Hepatocyte (in vitro differentiated cells): ENCODE measurements at places on chromosomes 11 and 22. TPM values are rescaled to one million over a fixed set of nuclear protein-coding genes. Genes with fewer than 3 reads are reported as not detected.
A peak's percentile ranks its signal among the peaks of the same experiment; 100 is the strongest.

DNA sequence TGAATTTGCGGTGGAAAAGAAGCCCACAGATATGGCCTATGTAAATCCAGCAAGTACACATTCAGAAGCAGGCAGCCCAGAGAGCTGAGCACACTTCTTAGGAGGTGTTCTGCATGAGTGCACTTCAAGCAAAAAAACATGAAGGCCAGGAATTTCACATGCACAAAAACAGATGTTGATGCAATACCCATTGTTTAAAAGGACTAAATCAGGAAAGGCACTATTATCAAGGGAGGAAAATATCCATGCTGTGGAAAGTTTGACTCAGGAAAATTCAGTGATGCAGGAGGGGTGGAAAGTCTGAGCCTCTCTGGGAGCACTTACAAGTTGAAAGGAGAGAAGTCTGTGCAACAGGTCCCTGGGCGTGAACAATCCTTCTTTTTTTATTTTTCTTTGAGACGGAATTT is 15.8 kb upstream of the CARS1 start:
- DNase-seq = no peak

GRCh38 chr11:16880184-16880801 is 133.9 kb downstream of the PLEKHA7 start:
- DNase-seq = no peak

- no peak for DNase-seq
Observed at GRCh38 chr11:132220474-132220873, 850.1 kb downstream of the NTM start.

- DNase-seq = no peak
Observed at GRCh38 chr22:20244691-20245576, 23.2 kb downstream of the RTN4R start.

DNA sequence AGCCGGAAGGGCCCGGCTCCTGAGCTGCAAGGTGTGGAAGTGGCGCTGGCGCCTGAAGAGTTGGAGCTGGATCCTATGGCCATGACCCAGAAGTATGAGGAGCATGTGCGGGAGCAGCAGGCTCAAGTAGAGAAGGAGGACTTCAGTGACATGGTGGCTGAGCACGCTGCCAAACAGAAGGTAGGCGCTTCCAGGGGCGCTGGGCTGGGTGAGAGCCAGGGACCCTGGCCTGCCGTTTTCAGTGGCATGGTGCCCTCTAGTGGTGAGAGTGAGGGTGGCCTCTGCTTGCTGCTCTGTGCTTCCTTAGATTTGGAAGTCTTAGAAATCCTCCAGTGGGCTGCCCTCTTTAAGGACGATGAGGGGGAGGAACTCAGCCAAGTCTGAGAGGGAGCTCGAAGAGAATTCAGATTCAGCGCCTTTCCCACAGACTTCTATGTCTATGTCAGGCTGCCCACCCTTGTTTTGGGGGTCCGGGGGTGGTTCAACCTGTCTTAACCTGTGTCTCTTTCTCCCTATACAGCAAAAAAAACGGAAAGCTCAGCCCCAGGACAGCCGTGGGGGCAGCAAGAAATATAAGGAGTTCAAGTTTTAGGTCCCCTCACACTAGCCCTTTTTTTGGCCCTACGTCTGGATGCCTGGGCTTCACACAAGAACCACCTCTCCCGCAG is 1.8 kb upstream of the PACS1 start:
- peak; percentile 86 for DNase-seq

DNA sequence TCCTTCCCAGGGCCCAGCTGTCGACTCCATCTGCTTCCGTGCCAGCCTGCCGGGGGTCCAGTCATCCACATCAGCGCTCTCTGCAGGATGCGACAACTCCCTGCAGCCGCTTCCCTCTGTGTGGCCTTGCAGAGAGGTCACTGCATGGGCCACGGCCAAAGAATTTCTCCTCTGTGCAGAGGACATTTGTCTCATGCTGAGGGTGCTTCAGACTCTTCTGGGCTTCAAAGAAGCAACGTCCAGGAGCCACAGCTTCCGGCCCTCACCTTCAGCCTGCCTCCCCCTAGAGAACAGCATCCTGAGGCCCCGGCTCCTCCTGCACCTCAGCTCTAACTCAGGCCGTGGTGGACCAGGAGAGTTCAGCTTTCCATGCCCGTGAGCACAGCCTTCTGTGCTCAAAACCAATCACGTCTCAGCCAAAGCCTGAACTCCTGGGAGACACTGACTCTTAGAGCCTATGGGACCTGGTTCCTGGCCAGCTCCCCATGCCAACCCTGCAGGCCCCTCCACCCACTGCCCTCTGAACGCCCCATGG is 258.9 kb downstream of the BRD1 start:
- no peak for DNase-seq

DNA sequence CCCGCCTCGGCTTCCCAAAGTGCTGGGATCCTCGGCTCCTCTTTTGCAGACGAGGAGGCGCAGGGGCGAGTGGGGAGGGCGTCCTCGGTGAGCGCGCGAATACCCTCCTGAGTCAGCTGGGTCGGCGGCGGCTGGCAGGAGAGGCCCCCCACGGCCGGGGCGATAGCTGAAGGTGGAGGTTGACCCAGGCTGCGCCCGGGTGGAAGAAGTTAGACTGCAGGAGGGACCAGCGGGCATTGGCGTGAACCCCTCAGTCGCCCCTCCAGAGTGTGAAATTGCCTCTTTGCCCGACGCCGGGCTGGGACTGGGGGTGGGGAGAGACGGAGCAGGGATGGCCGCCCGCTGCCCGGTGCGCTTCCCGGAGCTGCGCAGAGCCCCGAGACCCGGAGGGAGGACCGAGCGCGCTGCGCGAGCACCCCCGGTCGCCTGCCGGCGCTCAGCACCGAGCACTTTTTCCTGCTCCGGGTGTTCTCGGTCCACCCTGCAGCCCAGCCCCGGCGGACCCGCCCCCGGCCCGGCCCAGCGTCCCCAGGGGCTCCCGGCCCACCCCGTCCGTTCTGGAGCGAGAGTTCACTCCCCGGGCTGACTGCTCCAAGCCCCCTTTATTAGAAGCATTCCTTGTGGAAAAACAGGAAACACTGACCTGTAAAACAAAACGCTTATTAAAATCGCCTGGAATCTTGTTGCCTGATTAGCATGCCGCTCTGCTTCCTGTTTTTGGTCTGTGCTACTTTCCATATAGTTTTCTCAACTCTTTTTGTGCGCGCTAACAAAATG is 13.7 kb upstream of the CPT1A start:
- DNase-seq = peak; percentile 75

GRCh38 chr11:104694259-104695064 is 203.8 kb downstream of the CASP12 start:
- DNase-seq = peak; percentile 26

- peak; percentile 71 for DNase-seq
Observed at GRCh38 chr11:10540546-10540914, 457 bp downstream of the RNF141 start.

- DNase-seq = no peak
Observed at GRCh38 chr22:21569459-21570170, 2.1 kb downstream of the UBE2L3 start.

GRCh38 chr22:45996241-45997076 is 19.5 kb upstream of the WNT7B start:
- DNase-seq = no peak

DNA sequence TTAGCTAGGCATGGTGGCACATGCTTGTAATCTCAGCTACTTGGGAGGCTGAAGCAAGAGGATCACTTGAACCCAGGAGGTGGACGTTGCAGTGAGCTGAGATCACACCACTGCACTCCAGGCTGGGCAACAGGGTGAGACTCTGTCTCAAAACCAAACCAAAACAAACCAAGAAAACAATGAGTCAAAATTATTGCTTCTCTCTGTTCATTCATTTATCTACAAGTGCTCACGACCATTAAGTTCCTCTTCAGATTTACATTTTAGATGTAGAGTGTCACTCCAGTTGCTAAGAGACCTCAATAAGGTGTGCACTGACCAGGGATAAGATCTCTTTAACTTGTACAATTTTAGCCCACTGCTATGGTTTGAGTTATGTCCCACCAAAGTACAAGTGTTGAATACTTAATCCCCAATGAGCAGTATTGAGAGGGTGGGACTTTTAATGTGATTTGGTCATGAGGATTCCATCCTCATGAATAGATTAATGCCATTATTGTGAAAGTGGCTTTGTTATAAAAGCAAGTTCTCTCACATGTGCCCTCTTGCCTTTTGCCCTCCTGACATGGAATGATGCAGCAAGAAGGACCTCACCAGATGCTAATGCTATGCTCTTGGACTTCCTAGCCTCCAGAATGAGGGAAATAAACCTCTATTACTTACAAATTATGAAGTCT is 7.8 kb downstream of the HNRNPUL2 start:
- DNase-seq = no peak

DNA sequence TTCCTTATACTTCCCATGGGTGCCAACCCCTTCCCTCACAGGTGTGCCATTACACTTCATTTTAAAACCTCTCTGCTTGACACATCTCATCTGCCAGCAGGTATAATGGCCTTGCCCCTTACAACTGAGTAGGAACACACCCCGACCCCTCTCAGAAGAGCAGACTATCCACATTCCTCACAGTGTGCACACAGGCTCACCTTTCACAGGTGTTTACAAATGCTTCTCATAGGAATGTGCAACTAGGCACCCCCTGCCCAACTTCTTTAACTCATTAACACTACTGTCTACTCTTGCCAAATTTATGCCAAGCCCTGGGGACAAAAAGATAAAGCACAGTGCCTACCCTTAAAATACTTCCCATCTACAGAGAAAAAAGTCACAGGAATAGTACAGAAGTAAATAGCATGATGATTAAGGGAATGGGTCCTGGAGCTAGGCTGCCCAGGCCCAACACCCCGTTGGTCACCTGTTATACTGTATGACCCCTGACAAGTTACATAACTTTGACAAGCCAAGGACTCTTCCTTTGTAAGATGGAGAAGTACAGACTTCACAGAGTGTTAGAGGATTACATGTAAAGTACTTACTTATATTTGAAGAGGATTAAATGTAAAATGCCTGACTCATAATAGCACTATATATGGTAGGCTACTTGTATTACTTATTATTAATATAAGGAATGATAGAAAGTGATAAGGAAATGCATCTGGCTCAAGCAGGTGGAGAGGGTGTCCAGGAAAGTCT is 15.2 kb downstream of the TRIM3 start:
- no peak for DNase-seq

Gene ZP1
- polyA plus RNA-seq = 0.32 and 1.6 TPM in 2 replicates

DNA sequence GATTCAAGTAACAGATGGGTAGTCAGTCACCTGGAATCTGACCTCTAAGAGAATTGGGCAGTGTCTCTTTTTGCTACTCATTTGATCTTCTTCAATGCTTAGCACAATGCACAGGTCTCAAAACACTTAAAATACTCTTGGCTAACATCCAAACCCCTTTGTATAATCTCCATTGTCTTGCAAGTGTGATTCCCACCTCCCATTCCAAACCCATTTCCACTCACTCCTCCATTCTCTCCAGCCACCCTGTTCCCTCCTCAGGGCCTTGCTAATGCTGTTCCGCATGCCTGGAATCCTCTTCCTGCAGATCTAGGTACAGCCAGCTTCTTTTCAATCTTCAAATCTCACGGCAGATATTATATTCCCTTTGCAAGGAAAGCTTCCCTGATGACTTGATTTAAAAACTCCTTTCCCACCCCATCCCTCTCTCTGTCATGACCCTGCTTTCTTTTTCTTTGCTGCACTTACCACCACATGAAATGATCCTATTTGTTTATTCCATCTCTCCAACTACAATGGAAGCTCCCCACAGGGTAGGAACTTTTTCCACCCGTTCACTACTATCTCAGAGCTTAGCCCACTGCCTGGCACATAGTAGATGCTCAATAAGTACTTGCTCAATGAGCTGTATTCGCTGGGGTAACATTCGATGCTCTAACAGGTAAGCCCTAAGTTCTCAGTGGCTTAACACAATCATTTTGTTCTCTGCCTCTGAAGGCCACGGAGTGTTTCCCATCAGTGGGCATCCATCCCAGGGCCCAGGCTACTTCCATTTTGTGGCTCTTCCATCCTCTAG is 121.7 kb downstream of the MN1 start:
- no peak for DNase-seq

DNA sequence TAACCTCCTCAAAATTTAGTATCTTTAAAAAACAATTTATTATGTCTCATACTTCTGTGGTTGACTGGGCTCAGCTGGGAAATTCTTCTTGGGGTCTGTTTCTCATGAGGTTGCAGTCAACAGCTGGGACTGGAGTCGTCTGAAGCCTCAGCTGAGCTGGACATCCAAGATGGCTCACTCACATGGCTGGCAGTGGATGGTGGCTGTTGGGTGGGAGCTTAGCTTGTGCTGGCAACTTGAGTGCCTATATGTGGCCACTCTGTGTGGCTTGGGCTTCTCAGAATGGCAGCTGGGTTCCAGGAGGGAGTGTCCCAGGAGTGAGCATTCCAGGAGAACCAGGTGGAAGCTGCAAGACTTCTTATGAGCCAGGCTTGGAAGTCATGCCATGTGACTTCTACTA is 13.2 kb downstream of the THY1 start:
- no peak for DNase-seq

Gene DEPDC7
- 12.1 and 12.5 TPM in 2 replicates for polyA plus RNA-seq

GRCh38 chr11:68709062-68709461 is 24.7 kb downstream of the GAL start:
- DNase-seq = no peak

DNA sequence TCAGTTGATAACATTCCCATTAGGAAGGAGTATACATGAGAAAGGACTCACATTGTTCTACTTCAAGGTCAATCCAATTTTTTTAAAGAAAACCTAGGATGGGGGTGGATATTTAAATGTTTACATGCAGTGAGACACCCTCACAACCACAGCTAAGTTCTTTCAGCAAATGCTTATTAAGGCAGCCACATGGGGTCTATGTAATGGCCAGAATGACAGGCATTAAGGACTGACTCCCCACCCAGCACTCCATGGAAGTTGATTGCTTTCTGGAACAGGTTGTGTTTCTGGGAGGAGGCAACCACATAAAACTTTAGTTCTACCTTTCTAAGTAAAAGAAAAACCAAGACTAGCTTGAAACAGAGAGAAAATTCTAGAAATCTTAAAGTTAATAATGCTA is 662.0 kb upstream of the CCDC90B start:
- DNase-seq = no peak

GRCh38 chr11:7696424-7696823 is 9.9 kb downstream of the OVCH2 start:
- DNase-seq = no peak

Gene QSER1
- polyA plus RNA-seq = 2.8 and 3.7 TPM in 2 replicates

GRCh38 chr11:69718147-69718546 is 14.3 kb upstream of the FGF19 start:
- peak; percentile 71 for DNase-seq

GRCh38 chr11:95531116-95531515 is 258.5 kb downstream of the FAM76B start:
- DNase-seq = no peak

- peak; percentile 74 for DNase-seq
Observed at GRCh38 chr22:23183061-23183698, 2.9 kb downstream of the BCR start.
